Activated CD4-positive, CD25-positive, alpha-beta regulatory T cell (primary cell): ENCODE measurements at places on chromosomes 13 and 19.

DNA sequence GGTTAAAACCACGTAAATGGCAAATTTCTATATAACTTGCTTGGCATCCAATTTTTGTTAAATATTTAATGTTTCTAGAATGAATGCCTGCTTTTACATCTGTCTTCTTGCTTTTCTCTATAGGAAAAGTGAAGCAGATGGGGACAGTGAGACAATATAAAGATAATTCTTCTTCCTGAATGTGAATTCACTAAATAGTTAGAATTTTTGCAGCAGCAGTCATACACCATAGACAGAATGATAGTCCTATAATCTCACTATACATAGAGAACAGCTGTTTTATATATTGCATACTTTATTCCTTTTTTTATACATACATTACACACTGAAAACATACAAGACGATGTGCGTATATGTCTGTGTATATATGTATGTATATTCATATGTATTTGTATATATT, 1127.3 kb downstream of the PCDH9 start:
- DNase-seq: no peak

- no peak for DNase-seq
These were observed 79.8 kb upstream of the TNFSF11 start for GRCh38 chr13:42494157-42494556.

DNA sequence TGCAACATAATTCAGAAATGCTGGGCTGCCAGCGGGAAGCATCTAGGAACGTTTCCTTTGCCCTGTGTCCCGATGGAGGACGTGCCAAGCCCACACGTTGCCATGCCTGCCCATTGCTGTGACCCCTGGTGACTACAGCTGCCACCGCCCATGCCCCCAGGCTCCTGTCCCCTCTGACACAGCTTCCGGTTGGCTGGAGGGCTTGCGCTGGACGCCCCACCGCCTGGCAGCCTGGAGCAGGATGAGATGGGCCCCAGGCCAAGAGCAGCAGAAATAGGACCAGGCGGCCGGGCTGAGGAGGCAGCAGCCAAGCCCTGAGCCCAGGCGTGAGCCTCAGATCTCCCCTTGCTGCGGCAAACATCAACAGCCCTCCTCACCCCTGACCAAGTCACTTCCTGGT, 125.9 kb downstream of the COL4A2 start:
- DNase-seq: no peak

DNA sequence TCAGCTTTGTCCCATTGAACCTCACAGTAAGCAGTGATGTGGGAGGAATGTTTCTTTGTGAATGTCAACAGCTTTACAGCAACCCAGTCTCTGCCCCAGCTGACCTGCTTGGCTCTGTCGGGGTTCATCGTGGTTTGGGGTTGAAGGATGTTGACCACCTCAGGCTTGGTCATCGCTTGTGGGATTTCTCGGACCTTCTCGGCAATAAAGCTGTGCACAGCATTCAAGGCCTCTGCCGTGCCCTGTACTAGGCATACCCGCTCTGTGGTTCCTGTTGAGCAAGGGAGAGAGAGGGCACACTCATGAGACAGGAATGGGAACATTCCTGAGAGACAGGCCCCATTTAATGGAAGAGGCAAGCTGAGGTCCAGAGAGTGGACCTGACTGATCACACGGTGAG, 20.0 kb downstream of the NOVA2 start:
- DNase-seq: no peak

GRCh38 chr19:48714759-48715675, 4.5 kb downstream of the MAMSTR start:
- DNase-seq: no peak

- no peak for DNase-seq
These were observed 11.6 kb upstream of the GTF2F2 start for GRCh38 chr13:45108716-45109101.

DNA sequence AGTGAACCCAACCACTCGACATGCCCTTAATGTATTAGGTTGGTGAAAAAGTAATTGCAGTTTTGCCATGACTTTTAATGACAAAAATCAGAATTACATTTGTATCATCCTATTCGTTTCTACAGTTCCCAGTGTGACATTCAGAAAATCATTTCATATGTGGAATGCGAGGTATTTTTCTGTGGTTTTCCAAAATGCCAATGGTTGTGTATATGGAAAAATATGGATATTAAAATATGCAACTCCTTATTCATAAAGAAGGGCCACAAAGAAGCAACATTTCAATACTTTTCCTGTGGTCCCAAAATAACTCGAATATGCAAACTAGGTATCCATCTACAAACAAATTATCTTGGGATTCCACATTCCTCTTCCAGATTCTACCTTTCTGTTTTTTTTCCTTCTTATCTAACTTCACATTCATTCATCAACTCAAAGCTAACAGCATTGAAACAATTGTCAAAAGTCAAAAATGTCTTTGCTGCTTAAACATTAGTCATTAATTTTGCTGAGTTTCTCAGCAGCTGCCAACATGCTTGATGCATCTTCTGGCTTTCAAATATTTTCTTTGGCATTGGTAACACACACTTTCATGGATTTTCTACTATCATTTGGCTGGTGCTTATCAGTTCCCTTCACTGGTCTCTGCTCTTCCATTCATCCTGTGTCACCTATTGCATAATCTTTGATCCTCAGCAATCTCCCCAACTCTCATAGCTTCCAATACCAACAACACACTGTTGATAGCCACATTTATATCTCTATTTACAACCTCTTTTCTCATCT, 1445.4 kb downstream of the EFNB2 start:
- DNase-seq: no peak
